ENCODE measurements at places on chromosomes 6 and 20.

DNA sequence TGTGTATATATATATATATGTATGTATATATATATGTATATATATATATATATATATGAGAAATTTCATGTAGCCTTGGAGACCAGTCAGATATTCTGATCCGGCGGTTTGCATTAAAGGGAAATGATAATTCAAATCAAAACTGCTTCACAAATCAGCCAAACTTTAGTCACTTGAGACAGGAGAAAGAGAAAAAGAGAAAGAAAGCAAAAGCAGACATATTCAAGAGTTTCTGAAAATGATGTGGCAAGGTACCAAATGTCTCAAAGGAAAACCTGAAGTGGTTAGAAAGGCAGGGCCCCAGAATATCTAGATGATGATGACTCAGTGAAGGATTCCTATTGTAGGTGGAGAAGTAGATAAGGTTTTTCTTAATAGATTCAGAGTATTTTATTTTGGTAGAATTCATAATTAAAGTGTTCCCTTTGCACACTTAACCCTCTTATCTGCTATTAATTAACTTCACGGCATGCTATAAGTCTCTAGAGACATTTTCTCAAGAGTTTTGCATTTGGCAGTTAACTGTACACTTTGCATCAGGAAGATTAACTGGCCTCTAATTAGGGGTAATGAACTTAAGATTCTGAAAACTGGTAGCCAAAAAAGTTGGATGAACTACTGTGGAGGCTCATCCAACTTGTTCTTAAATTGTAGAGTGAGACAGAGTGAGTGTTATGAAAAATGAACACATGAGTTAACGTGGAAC, 50.1 kb upstream of the ASF1A start:
- no peak for DNase-seq

- no peak for DNase-seq
Observed at GRCh38 chr20:36483209-36483918, 58.0 kb upstream of the MYL9 start.

DNA sequence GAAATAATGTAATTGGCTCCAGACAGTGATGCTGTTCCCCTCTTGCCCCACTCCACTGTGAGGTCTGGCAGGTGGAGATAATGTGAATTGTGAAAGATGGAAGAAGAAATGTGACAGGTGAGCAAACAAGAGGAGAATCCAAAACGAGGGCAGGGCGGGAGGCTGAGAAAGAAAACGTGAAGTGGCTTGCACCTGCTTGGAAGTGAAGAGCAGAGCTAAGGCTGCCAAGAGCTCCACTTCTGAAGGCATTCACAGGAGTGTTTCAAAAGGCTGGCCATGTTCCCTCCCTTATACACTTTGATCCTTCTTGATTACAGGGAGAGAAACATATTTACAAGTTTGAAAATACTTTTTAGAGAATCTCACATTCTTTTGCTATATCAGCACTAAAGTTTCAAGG, 359.4 kb downstream of the EPHA7 start:
- no peak for DNase-seq

GRCh38 chr6:100662264-100662663, 197.5 kb upstream of the SIM1 start:
- no peak for DNase-seq

DNA sequence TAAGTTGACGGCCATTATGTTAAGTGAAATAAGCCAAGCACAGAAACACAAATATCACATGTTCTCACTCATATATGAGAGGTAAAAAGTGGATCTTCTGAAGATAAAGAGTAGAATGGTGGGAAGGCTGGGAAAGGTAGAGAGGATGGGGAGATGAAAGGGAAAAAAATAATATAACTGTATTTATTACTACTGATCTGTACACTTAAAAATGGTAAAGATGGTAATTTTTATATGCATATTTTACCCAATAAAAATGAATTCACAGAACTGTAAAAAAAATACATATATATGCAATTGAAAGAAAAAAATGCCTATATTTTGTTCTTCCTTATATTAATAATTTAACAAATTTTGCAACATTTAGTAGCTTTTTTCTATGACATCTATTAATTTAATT, 694.4 kb upstream of the MARCKS start:
- no peak for DNase-seq

DNA sequence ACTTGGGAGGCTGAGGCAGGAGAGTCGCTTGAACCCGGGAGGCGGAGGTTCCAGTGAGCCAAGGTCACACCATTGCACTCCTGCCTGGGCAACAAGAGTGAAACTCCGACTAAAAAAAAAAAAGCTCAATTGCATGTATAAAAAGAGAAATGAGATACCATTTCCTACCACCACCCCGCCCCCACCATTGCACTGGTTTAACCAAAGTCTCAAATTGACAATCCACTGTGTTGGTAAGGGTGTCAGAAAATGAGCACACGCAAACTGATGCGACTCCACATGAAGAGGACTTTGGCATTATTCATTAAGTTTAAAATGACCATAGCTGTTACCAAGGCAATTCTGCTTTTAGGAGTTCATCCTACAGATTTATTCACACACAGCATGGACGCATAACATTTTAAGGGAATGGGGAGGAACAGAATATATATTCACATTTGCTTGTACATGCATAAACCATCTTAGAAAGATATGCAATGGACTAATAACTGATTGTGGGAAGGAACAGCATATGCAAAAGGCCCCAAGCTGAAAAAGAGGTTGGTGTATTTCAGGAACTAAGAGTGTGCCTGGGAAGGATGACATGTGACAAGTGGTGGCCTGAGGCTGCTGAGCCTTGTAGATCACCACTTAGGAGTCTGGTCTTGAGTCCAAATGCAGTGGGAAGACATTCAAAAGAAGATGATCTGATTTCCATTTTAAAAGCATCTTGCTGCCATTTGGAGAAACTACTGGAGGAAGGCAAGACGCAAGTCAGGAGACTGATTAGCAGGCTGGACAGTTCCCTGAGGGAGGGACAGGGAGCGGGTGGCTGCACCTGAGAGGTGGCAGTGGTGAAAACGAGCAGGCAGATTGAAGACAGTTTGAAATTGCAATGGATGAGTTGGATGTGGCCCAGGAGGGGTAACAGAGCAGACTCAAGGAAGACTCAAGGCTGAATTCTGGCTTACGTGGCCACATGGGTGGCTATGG, 37.2 kb upstream of the PTPN1 start:
- no peak for DNase-seq

GRCh38 chr6:168268755-168269154, 50.8 kb downstream of the DACT2 start:
- no peak for DNase-seq

GRCh38 chr20:36281785-36282380, 24.3 kb upstream of the DLGAP4 start:
- no peak for DNase-seq

DNA sequence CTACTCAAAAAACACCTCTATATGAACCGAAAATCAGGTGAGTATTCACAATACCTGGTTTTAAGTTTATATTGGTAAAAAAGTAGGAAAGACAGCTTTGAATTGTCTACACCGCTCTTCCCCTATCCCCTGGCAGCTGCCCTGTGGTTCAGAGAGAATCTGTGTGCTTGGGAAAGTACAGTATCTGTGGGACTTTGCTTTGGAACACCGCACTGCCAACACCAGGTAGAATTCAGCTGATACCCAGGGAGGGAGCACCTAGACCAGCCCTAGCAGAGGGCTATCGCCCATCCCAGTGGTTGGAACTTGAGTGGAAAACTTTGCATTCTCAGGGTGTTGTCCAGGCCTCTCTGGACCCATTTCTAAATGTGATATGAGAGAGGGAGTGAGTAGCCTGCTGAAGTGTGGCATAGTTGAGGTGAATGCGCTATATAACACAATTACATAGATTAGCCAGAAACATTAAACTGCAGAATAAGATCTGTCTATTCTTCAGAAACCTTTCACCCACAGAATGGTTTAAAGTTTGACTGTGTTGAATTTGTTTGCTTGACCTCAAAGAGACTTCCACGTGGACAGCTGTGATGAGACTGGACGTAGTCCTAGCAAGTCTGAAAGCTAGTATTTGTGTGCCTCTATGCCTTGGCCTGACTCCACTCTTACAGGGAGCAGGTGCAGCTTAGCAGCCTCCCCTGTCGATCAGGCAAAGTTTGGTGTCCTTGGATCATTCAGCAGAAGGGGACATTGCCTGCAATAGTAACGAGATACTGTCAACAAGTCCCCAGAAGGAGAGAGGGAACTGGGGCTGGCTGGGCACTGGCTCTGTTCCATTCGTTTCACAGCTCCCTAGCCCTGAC, 11.5 kb upstream of the MPC1 start:
- DNase-seq: no peak

DNA sequence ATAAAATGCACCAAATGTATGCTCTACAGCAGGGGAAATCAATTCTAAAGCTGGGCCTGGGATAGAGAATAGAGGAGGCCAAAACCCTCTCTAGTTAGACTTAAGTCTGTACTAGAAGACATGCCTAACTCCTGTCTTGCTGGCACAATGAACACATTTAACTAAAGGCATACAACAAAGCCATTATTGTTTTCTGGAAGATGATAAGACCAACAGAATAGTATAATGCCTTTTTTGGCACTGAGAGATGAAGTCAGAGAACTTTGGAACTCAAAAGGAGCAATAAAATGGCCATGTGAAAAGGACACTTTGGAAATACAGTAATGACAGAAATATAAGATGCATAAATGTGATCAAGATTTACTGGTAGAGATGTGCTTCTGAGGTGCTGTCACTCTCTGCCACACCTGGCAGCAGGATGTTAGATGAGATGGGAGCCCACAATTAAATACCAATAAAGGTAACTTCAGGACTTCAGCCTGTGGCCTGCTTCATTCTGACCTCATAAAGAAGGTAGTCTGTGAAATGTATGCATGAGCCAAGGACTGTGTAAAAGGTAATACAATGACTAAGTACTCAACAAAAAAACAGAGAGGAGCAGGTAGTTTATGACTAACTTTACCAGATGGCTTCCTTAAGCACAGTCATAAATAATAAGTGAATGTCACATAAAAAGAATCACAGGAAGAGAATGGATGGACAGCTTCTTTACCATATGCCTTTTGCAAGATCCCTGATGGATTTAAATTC, 333.4 kb downstream of the BCKDHB start:
- DNase-seq: no peak

DNA sequence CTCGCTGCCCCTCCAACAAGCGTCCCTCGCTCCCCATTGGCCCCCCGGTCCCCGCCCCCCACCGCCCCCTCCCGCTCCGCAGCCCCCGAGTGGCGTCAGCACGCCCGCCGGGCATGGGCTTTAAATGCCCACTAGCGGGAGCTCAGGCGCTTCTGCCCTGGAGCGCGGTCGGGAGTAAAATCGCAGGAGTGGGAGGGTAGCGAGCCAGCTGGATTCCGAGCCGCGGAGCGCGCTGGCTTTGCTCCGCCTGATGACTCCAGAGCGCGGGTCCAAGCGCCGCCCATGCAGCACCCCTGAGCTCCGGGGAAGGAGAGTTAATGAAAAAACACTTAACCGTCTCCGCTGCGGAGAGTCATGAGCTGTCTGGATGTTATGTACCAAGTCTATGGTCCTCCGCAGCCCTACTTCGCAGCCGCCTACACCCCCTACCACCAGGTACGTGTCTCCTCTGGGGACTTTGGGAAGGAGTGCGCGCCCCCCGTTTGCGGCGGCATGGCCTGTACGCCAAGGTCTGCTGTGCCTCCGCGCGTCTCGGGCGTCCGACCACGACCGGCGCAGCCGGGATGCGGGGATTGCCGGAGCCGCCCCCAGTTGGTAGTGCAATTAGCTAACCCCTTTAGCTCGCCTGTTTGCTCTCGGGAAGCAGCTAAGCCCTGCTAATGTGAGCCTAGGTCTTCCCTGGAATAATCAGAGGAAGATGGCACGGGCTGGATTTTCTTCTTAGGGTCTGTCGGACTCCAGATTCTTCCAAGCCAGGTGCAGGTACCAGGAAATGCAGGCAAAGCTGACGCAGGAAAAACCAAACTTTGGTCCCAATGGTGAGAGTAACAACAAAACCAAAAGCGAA, at the start of gene VGLL2:
Gene VGLL2, plus strand, starts transcription at position 149 of the 847 bp plus-strand sequence. Its CDS starts 206 bp downstream, at position 355.
- no peak for DNase-seq

DNA sequence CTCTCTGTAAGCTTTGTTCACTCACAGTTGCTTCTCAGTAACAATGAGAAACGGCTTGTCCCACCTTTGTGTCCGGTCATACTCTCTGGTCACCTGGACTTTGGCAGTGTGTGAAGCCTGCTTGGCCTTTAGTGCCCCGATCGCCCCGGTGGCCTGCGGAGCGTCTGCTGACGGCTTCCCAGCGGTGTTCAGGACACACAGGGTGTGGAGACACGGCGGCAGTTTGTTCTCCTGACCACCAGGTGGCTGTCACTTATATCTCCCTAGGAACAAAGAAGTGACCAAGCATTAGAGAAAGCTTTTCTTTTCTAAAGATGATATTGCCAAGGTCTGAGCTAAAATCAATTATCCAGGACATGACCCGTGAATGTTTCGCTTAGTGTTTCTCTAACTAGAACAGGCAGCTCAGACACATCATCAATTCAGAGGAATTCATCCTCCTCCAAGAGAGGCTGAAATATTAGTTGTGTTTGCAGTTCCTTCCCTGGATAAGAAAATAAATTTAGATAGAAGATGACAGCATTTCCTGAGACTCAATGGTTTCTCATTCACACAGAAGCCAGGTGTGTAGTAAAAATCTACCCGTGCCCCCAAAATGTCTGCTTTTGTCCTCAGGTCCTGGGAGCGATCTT, 167.4 kb upstream of the THBS2 start:
- DNase-seq: no peak

DNA sequence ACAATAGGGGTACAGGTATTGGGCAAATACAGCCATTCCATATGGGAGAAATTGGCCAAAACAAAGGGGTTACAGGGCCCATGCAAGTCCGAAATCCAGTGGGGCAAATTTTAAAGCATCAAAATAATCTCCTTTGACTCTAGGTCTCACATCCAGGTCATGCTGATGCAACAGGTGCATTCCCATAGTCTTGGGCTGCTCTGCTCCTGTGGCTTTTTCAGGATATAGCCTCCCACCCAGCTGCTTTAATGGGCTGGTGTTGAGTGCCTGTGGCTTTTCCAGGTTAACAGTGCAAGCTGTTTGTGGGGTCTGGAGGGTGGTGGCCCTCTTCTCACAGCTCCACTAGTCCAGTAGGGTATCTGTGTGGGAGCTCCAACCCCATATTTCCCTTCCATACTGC, 607.1 kb downstream of the MEI4 start:
- DNase-seq: no peak

GRCh38 chr20:14512839-14513238, 175.4 kb upstream of the FLRT3 start:
- no peak for DNase-seq

GRCh38 chr6:118678866-118679265, 27.5 kb upstream of the CEP85L start:
- DNase-seq: no peak

DNA sequence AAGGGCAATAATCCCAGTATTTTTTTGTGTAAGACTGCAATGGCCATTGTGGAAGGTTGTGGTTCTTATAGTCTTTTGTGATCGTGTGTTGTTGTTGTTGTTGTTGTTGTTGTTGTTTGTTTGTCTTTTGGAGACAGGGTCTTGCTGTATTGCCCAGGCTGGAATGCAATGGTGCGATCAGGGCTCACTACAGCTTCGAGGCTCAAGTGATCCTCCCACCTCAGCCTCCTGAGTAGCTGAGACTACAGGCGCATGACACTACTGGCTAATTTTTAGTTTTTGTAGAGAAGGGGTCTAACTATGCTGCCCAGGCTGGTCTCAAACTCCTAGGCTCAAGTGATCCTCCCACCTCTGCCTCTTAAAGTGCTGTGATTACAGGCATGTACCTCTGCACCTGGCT, 3.5 kb upstream of the GSTA4 start:
- DNase-seq: no peak

GRCh38 chr20:37911261-37911660, 8.3 kb downstream of the VSTM2L start:
- no peak for DNase-seq

Measured in activated CD4-positive, alpha-beta T cell treated with anti-CD3 and anti-CD28 coated beads, Interleukin-2, amount 50 U/mL, for 4 hours (primary cell).